Dermis blood vessel endothelial cell (primary cell): ENCODE measurements at places on chromosomes 4 and X.
A peak's percentile ranks its signal among the peaks of the same experiment; 100 is the strongest.

GRCh38 chr4:113662581-113662980 lies 99.0 kb downstream of the CAMK2D start:
- no peak for DNase-seq

DNA sequence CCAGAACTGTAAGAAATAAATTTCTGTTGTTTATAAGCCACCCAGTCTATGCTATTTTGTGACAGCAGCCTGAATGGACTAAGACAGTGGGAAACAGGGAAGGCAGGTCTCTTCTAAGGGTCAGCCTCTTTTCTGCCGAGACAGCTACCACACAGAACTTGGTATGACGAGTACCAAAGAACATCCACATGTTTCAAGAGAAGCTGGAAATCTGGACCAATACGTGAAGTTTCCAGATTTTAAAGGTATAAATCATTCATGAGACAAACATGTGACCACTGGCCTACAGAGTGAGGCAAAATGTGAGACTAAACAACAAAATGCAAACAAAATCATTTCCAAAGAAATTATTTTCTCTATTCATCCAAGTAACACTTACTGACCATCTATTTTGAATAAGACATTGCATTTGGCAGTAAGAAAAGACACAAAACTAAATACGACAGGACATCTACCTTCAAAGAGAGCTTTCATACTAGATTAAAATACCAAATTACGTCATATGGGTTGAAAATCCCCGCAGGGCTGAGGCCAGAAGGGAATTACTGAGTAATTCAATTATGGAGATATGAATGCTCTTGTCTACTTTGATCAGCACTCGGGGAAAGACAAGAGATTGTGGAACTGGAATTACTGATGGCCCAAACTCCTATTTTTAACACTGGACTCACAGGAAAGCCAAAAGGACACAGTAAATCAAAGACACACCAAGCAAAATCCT lies 7.2 kb downstream of the SCARB2 start:
- DNase-seq: no peak

- DNase-seq: no peak
Observed at GRCh38 chrX:9231491-9231890, 197.6 kb upstream of the FAM9B start.

- DNase-seq: no peak
Observed at GRCh38 chr4:89767924-89768323, 69.0 kb downstream of the SNCA start.

DNA sequence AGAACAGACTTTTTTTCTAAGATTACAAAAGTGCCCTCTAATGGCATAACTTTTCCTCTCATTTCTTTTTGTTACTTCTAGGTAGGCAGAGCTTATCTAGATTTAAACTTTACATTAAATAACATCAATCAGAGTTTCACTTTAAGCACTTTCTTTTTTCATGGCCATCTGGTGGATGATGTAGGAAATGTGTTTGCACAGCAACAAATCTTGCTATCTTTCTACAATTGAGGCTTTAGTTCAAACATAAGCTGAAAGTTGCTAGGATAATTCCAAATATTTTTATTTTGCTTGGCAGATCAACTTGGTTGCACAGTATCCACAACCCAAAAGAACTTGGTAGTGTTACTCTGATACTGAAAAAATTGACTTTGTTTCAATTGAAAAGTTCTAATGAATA lies 22.0 kb downstream of the NDNF start:
- peak; percentile 7 for DNase-seq

- no peak for DNase-seq
Observed at GRCh38 chr4:42497142-42497910, 100.0 kb downstream of the SHISA3 start.

- no peak for DNase-seq
Observed at GRCh38 chrX:52341493-52341892, 27.3 kb upstream of the XAGE2 start.

DNA sequence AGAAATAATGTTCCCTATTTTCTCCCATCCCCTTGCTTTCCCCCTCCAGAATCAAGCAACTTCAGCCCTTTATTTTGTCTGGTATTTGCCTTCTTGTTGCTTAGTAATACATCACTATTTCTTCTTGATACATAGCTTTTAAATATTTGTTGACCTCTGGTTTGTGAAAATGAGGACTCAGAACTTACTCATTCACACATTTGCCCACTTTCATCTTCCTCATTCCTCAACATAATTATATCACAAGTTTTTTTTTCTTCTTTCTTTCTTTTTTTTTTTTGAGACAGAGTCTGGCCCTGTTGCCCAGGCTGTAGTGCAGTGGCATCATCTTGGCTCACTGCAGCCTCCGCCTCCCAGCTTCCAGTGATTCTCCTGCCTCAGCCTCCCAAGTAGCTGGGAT lies 28.9 kb upstream of the NDUFC1 start:
- no peak for DNase-seq

GRCh38 chr4:6527683-6528595 lies 47.0 kb upstream of the MAN2B2 start:
- no peak for DNase-seq

DNA sequence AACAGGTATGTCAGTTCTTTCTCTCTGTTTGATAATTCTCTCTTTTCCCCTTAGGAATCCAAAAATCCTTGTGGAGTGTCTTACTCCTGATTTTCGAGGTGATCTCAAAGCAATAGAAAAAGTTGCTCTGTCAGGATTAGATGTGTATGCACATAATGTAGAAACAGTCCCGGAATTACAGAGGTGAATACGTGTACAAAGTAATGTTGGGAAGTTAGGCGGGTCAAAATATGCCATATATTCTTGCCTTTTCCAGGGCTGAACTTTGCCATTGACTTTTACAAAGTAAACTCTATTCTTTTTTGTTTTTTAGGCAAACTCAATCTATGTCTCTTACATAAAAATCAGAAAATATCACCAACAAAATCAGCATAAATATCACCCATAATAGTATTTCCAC lies 8.6 kb downstream of the LIAS start:
- DNase-seq: no peak

- no peak for DNase-seq
Observed at GRCh38 chr4:142443469-142443868, 402.6 kb downstream of the INPP4B start.

DNA sequence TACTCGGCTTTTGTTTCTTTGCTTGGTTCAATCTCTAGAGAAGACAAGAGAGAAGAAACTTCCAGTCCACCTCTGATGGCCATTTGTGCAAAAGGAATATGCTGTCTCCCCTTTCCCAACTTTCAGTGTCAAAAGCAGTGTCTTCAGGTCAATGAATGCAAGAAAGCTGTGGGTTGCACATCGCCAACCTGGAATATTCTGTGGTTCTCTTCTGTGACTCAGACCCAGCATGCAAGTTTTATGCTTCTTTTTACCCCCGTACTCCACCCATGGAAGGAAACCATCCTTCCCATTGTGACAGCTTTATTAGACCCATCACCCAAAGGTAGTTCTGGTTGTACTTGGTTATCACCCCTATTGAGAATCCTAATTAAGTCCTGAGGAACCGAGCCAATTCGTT lies 135.6 kb upstream of the MBNL3 start:
- DNase-seq: no peak

- no peak for DNase-seq
Observed at GRCh38 chr4:159768016-159768415, 665.1 kb downstream of the RAPGEF2 start.

GRCh38 chr4:94954251-94954650 lies 196.5 kb downstream of the BMPR1B start:
- DNase-seq: no peak

- no peak for DNase-seq
Observed at GRCh38 chr4:188029114-188029513, 33.5 kb downstream of the ZFP42 start.

DNA sequence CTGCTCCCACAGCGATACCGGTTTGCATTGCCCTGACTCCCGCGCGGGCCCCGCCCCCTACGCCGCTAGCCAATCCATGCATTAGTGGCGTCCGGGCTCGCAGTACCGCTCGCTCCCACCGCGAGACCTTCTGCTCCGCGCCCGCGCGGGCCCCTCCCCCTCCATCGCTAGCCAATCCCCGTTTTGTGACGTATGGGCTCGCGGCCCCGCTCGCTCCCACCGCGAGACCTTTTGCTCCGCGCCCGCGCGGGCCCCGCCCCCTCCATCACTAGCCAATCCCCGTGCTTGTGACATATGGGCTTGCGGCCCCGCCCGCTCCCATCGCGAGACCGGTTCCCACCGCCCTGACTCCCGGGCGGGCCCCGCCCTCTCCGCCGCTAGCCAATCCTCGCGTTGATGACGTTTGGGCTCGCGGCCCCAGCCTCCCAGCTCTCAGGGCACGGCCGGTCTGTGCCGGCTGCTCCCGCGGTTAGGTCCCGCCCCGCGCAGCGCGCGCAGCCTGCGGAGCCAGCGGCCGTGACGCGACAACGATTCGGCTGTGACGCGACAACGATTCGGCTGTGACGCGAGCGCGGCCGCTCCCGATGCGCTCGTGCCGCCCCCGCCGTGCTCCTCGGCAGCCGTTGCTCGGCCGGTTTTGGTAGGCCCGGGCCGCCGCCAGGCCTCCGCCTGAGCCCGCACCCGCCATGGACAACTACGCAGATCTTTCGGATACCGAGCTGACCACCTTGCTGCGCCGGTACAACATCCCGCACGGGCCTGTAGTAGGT lies at the start of gene EMD:
Gene EMD (plus strand): TSS at position 497 of the 770 bp plus-strand sequence. CDS start 190 bp downstream, at position 687.
- peak; percentile 97 for DNase-seq

GRCh38 chr4:169372791-169373190 lies 102.0 kb upstream of the SH3RF1 start:
- no peak for DNase-seq

DNA sequence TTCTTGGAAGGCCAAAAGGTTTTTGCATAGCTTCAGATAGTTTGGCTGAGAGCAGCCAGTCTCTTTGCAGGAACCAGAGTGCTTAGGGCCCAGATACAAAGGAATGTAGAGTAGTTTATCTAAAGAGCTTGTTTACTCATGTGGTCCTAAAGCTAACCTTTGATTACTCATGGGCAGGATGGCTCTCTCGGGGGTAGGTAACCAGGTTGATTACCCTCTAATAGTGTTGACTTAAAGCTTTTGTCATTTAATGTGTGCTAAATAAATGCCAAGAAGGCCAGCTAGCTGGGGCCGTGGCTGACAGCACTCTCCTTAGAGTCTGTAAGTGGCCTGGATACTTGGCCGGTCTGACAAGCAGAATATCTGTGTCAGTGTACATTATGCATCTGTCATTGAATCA lies 69.7 kb upstream of the MAGEB16 start:
- DNase-seq: no peak

DNA sequence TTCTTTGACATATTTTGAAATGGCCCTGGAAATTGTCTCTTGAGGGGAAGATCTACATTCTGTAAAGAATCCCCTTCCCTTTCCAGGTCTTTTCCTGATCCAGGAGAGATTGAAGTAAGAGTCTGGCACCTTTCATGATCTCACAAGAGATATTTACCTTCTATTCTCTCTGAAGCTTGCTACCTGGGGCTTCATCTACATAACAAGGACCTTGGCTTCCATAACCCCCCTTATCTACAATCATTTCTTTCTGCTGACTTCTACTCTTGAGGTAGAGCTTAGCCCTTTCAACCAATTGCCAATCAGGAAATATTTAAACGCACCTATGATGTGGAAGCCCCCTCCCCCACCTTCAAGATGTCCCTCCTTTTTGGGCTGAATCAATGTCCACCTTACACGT lies 383.7 kb upstream of the MAGEB18 start:
- no peak for DNase-seq

GRCh38 chr4:147837435-147837834 lies 105.5 kb downstream of the ARHGAP10 start:
- DNase-seq: peak; percentile 45

DNA sequence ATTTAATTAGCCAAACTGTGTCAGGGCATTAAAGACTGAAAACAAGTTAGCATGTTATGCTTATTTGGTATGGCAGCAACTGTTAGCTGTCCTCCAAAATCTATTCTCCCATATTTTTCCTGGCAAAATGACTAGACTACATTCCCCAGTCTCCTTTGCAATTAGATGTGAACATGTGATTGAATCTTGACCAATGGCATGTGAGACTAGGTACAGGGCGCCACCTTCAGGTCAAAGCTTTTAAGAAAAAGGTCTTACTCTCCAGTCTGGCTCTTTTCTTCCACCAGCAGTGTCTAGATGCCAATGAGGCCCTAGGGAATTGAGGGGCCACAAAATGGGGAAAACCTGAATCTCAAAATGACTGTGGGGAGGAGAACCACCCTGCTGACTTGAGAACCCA lies 408.2 kb downstream of the SMARCA1 start:
- peak; percentile 1 for DNase-seq

GRCh38 chr4:87005369-87005689 lies 70.5 kb downstream of the AFF1 start:
- no peak for DNase-seq

DNA sequence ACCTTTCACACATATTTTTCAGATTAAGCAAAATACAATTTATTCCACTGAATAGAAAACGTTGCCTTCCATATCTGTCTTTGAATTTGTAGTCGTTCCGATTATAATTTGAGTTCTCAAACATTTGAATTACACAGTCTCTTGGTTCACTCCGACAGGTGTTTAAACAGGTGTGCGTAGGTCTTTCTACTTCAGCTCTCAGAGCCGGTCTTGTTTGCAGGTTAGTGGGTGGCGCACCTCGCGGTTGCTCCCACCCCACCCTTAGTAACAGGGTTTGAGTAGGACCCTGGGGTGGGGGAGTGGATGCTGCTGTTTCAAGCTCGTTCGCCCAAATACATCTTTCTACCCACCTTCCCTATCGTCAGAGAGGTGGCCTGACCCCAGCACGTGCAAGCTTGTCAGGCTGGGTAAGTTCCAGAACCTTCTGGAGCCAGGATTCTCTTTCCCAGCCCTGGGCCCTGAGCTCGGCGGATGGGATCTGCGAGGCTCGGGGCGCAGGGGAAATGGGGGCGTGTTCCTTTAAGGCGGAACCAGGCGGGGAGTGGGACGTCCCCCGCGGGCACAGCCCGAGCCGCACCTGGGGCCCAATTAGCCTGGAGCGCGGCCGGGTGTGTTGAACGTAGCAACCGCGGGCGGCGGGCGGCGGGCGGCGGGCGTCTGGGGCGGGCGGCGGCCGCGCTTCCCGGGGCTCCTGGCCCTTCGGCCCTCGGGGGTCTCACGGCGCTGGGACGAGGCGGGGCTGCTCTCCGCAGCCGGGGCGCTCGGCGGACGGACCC lies at the start of gene FAM149A:
Gene FAM149A (plus strand): TSS at position 591 of the 776 bp plus-strand sequence.
- no peak for DNase-seq

DNA sequence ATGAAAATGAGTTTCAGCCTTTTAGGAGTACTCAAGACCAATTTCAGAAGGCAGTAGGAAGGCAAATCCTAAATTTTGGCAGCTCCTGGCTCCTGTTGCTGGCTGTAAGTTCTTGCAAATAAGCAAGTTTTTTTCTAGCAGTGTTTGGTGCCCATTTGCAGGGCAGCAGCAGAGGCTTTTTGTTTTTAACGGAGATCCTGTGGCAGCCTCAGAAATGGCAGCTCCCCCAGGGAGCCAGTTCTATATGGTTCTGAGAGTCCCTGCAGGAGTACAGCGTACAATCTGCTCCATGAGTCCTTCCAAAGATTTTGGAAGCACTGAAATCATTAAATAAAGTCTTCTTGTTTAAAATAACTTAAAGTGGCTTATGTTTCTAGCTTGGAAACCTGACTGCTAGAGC lies 171.9 kb downstream of the NDST4 start:
- DNase-seq: no peak

GRCh38 chr4:184922301-184922700 lies 96.0 kb upstream of the HELT start:
- DNase-seq: no peak

- DNase-seq: no peak
Observed at GRCh38 chrX:149909324-149910177, 19.8 kb upstream of the HSFX4 start.
